ENCODE measurements at places on chromosomes 3 and 15.

GRCh38 chr15:101580431-101580830, 71.8 kb downstream of the TM2D3 start:
- no peak overlapping the region for H3K4me3 ChIP-seq
- no peak overlapping the region for H3K27ac ChIP-seq
- H3K4me1 ChIP-seq: no peaks in the 10 kb centered on the region
- H3K36me3 ChIP-seq: no peaks in the 10 kb centered on the region
- DNase-seq: no peak

- H3K27ac ChIP-seq: no peak overlapping the region
- H3K27me3 ChIP-seq: peaks cover 12% of the 10 kb centered on the region
- no peaks in the 10 kb centered on the region for H3K36me3 ChIP-seq
- H3K4me1 ChIP-seq: peaks cover 5% of the 10 kb centered on the region
Measured at GRCh38 chr3:185746470-185746869, 78.4 kb downstream of the IGF2BP2 start.

- H3K36me3 ChIP-seq: peaks cover 25% of the 10 kb centered on the region
- no peak for DNase-seq
- H3K4me1 ChIP-seq: peaks cover 28% of the 10 kb centered on the region
- no peak overlapping the region for H3K27ac ChIP-seq
- no peaks in the 10 kb centered on the region for H3K27me3 ChIP-seq
- no peak overlapping the region for H3K4me3 ChIP-seq
Measured at GRCh38 chr3:87236093-87236492, 9.0 kb downstream of the CHMP2B start.

DNA sequence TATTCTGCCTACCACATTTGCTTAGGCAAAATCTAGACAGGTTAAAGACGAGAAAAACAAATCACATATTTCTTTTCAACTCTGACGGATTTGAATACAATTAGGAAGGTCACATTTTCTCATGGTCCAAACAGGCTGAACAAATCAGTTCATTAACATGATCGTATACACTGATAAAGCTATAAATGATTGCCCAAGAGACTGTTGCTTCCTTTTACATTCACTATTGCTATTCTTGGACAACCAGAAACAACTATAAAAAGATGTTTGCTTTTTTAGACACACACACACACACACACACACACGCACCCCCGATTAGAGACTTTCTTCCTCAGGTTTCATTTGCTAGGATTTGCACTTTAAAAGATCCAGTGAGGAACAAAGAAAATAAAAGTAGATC, 122.3 kb upstream of the BHLHE40 start:
- H3K4me3 ChIP-seq: no peak overlapping the region
- H3K4me1 ChIP-seq: peaks cover 46% of the 10 kb centered on the region
- H3K27ac ChIP-seq: no peak overlapping the region
- H3K36me3 ChIP-seq: peaks cover 70% of the 10 kb centered on the region
- no peaks in the 10 kb centered on the region for H3K27me3 ChIP-seq

DNA sequence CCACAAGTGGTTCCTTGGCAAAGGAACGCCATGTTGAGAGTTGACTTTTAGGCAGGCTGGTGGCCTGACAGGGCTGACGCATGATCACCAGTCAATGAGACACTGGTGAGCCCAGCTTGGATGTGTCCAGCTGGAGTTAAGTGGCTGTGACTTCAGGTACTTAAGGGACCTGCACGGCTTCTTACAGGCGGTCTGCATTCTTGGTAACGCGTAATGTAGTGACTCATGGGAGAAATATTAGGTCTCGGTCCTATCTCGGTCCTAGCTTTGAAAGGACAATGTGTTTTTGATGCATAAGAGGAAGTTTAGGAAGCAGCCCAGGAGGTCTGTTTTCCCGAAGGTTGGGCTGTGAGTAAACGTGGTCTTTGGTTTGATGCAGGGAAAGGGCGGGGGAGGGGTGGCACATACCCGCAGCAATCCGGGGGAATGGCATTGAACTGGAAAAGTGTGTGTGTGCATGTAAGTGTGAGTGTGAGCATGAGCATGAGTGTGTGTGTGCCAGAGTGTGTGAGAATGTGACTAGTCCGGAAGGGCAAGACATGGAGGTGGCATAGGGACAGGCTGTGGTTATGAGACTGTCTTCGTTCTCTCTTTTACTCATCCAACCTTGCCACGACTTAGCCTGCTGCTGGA, 55.3 kb downstream of the FAM43A start:
- DNase-seq: no peak
- H3K4me3 ChIP-seq: no peak overlapping the region
- no peak overlapping the region for H3K27ac ChIP-seq
- no peaks in the 10 kb centered on the region for H3K4me1 ChIP-seq

- DNase-seq: no peak
- no peak overlapping the region for H3K27ac ChIP-seq
- H3K4me1 ChIP-seq: peaks cover 40% of the 10 kb centered on the region
- H3K4me3 ChIP-seq: no peak overlapping the region
- peaks cover 2% of the 10 kb centered on the region for H3K36me3 ChIP-seq
Measured at GRCh38 chr3:179150610-179151009, 2.5 kb downstream of the PIK3CA start.

GRCh38 chr3:173943264-173943663, 545.7 kb downstream of the NLGN1 start:
- no peaks in the 10 kb centered on the region for H3K36me3 ChIP-seq
- H3K27me3 ChIP-seq: no peaks in the 10 kb centered on the region
- H3K4me1 ChIP-seq: no peaks in the 10 kb centered on the region

- no peak overlapping the region for H3K27ac ChIP-seq
- H3K27me3 ChIP-seq: peaks cover 8% of the 10 kb centered on the region
- no peak for DNase-seq
- peaks cover 9% of the 10 kb centered on the region for H3K36me3 ChIP-seq
Measured at GRCh38 chr15:67812241-67812644, 13.1 kb upstream of the SKOR1 start.

DNA sequence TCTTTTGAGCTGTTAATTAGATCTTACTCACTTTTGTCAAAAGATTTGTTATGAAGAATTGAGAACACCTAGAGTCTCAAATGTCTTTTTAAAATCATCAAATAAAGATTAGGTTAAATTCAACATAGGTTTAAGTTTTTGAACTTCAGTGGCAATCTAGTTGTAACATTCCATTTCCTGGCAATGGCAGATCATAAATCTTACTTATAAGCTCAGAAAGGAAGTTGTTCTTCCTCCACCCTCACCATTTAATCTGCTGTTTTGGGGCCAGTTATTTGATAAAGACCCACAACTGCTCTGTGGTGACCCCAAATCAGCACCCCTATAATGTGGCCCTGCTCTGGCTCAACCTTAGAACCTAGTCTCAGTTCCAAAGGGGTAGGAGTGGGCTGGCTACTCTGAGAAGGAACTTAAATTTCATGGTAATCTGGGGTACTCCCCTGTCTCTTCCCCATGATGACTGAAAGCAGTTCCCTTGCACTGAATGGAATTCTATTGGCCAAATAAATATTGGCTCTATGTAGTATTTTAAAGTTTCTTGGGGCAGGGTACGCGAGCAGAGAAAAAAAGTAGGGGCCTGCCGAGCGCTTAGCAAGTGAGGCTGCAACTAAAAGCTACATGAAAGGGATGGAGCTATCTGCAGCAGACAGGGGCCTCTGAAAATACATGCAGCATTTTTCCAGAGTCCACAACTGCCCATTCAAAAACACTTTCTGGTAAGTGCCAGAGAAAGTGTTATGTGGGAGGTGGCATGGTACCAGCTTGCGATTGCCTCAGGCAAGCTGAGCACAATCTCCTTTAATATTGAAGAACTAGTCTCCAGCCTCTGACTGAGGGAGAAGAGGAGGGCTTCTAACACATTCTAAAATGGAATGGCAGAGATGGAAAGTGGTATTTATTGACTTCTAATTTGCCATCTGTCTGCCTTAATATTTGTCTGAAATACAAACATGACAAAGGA, 103.6 kb upstream of the RASGRP1 start:
- no peak for DNase-seq
- H3K27ac ChIP-seq: peak overlapping the region; percentile 72
- H3K36me3 ChIP-seq: peaks cover 16% of the 10 kb centered on the region
- H3K27me3 ChIP-seq: no peaks in the 10 kb centered on the region

- DNase-seq: no peak
- no peaks in the 10 kb centered on the region for H3K27me3 ChIP-seq
- H3K4me3 ChIP-seq: no peak overlapping the region
- H3K4me1 ChIP-seq: no peaks in the 10 kb centered on the region
Measured at GRCh38 chr15:49718846-49719245, 98.0 kb downstream of the DTWD1 start.

- H3K27ac ChIP-seq: no peak overlapping the region
- H3K4me1 ChIP-seq: peaks cover 18% of the 10 kb centered on the region
- no peak for DNase-seq
- no peak overlapping the region for H3K4me3 ChIP-seq
- H3K27me3 ChIP-seq: no peaks in the 10 kb centered on the region
Measured at GRCh38 chr3:4729061-4729973, 236.2 kb downstream of the ITPR1 start.

- no peak overlapping the region for H3K4me3 ChIP-seq
- no peaks in the 10 kb centered on the region for H3K36me3 ChIP-seq
- no peaks in the 10 kb centered on the region for H3K27me3 ChIP-seq
Measured at GRCh38 chr15:54456413-54456812, 478.2 kb downstream of the UNC13C start.

GRCh38 chr3:13533885-13534301, 15.0 kb upstream of the FBLN2 start:
- peaks cover 8% of the 10 kb centered on the region for H3K4me1 ChIP-seq
- DNase-seq: no peak
- H3K27ac ChIP-seq: no peak overlapping the region
- H3K27me3 ChIP-seq: no peaks in the 10 kb centered on the region
- H3K36me3 ChIP-seq: no peaks in the 10 kb centered on the region

DNA sequence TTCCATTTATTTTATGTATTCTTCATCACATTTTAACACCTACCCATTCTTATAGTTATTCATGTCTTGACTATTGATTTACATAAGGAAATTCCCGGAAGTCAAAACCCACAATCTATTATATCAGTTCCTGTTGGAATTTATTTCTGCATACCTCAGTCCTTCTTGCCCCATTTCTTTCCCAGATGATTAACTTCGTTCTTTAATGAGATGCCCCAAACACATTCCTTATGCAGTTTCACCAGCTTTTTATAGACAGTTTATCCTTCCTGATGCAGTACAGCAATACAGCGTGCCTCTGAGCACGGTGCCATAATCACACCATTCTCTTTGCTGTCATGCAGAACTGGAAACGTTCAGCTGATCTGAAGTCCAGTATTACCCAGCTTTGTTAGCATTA, 175.8 kb upstream of the NANOGP8 start:
- no peak for DNase-seq
- no peaks in the 10 kb centered on the region for H3K27me3 ChIP-seq
- no peak overlapping the region for H3K27ac ChIP-seq
- H3K4me1 ChIP-seq: no peaks in the 10 kb centered on the region

DNA sequence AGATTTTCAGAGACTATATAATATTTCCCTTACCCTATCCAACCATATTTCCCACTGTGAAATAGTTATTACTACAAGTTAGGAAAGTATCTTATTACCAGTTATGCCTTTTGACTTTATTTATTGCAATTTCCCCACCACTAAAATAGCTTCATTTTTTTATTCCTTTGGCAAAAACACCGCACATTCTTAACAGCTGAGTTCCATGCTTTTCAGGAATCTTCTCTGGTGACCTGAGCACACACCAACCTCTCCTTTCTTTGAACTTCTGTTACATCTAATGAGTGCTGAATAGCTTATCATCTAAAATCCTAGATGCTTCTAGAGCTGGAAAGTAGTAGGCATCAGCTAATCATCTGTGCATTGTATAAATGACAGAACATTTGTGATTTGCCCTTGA, 99.1 kb downstream of the UBE2E2 start:
- no peaks in the 10 kb centered on the region for H3K27me3 ChIP-seq
- peaks cover 6% of the 10 kb centered on the region for H3K4me1 ChIP-seq
- DNase-seq: no peak
- no peak overlapping the region for H3K27ac ChIP-seq
- no peak overlapping the region for H3K4me3 ChIP-seq

- no peak overlapping the region for H3K4me3 ChIP-seq
- H3K27ac ChIP-seq: no peak overlapping the region
- peaks cover 25% of the 10 kb centered on the region for H3K4me1 ChIP-seq
- no peak for DNase-seq
- no peaks in the 10 kb centered on the region for H3K36me3 ChIP-seq
- no peaks in the 10 kb centered on the region for H3K27me3 ChIP-seq
Measured at GRCh38 chr15:101156509-101157159, 95.2 kb downstream of the CHSY1 start.

DNA sequence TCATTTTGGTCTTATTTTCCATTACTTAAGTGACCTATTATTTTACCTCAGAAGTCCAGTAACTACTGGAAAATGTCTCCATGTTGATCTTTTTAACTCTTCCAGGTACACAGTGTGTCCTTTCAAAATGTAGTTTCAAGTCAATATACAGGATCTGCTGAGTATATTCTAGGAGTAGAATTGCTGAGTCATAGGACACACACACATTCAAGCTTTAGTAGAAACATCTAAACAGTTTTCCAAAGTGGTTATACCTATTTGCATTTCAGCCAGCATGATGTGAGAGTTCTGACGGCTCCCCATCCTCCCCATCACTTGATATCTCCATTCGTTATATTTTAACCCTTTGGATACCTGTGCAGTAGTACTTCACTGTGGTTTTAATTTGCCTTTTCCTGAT, 271.9 kb downstream of the MCTP2 start:
- DNase-seq: no peak
- H3K36me3 ChIP-seq: no peaks in the 10 kb centered on the region
- H3K27me3 ChIP-seq: peaks cover 5% of the 10 kb centered on the region
- H3K4me1 ChIP-seq: no peaks in the 10 kb centered on the region
- no peak overlapping the region for H3K4me3 ChIP-seq

- no peaks in the 10 kb centered on the region for H3K36me3 ChIP-seq
- H3K4me3 ChIP-seq: no peak overlapping the region
- H3K4me1 ChIP-seq: peaks cover 32% of the 10 kb centered on the region
Measured at GRCh38 chr3:189305412-189305811, 133.6 kb downstream of the TPRG1 start.

DNA sequence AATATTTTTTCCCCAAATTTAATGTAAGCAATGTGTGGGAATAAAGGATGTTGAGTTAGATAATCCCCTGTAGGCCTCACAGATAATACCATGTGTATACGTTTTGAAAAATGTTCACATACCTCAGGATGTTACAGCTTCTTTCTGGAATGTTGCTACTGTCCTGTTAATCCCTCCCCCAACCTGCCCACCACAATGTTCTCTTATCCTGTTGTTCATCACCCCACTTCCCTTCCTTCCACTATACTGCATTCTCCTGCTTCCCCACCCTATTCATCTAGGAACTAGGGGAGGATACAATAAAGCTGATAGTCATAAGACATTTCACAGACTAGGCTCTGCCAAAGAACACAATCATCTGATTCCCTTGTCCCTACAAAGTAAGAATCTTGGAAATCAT, 92.1 kb downstream of the IGF2BP2 start:
- DNase-seq: no peak
- peaks cover 9% of the 10 kb centered on the region for H3K27me3 ChIP-seq
- no peaks in the 10 kb centered on the region for H3K4me1 ChIP-seq
- H3K4me3 ChIP-seq: no peak overlapping the region

All from activated naive CD8-positive, alpha-beta T cell treated with anti-CD3 and anti-CD28 coated beads for 36 hours (primary cell).